CD8-positive, alpha-beta memory T cell (primary cell): ENCODE measurements at places on chromosomes 11 and 22. TPM values are rescaled to one million over a fixed set of nuclear protein-coding genes. Genes with fewer than 3 reads are reported as not detected.

DNA sequence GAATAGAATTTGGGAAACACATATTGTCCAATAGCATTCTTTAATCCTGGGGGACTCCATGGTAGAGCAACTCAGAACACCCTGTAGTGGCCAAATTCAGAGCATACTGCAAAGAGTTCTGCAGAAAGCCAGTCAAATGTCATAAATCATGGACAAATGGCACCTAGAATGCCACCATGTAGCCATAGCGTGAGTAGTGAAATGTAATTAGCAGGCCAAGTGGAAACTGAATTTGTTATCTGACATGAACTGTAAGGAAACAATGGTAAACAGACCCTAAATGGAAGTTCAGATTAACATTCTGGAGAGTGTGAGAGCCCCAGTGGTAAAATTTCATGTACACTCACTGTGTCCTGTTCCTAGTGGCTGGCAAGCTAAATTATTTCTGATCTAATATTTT is 7.0 kb upstream of the PRSS23 start:
- no peak for DNase-seq

GRCh38 chr11:92226331-92227229 is 2.0 kb downstream of the FAT3 start:
- DNase-seq = no peak

DNA sequence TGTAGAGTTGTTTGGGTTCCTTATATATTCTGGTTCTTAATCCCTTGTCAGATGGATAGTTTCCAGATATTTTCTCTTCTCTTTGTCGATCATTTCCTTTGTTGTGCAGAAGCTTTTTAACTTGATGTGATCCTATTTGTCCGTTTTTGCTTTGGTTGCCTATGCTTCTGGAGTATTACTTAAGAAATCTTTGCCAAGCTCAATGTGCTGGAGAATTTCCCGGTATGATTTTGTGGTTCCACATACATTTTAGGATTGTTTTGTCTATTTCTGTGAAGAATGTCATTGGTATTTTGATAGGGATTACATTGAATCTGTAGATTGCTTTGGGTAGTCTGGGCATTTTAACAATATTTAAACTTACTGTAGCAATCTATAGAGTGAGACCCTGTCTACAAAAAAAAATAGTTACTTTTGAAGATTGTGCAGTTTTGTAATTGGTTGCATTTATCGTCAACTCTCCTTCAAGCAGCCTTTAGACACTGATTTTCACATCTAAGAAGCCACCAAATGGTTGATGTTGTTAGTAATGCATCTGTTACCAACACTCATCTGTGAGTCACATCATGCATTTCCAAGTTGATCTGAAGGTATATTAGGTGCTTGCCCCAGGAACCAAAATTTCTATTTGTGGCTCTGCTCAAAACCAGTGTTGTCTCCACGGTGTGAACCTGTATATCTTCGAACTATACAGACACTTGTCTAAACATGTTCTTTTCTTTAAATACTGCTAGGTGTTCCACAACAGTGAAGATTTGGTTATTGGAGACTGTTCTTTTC is 21.4 kb downstream of the XRCC6 start:
- DNase-seq = no peak

CACNA1I gene
- 4.6 TPM for total RNA-seq

GRCh38 chr11:61004761-61005181 is 33.3 kb downstream of the CD6 start:
- DNase-seq = no peak

KLHDC7B gene
- total RNA-seq = 5.1 TPM

- peak; percentile 67 for DNase-seq
Measured at GRCh38 chr11:66317723-66318599, 1.1 kb upstream of the CD248 start.

OR4B1 gene
- total RNA-seq = not detected
